ENCODE measurements at places on chromosomes 13 and 19. TPM values are rescaled to one million over a fixed set of nuclear protein-coding genes. Genes with fewer than 3 reads are reported as not detected.

The ANGPTL8 gene
- total RNA-seq: not detected

The MFSD12 gene
- 28.2 TPM for total RNA-seq

DNA sequence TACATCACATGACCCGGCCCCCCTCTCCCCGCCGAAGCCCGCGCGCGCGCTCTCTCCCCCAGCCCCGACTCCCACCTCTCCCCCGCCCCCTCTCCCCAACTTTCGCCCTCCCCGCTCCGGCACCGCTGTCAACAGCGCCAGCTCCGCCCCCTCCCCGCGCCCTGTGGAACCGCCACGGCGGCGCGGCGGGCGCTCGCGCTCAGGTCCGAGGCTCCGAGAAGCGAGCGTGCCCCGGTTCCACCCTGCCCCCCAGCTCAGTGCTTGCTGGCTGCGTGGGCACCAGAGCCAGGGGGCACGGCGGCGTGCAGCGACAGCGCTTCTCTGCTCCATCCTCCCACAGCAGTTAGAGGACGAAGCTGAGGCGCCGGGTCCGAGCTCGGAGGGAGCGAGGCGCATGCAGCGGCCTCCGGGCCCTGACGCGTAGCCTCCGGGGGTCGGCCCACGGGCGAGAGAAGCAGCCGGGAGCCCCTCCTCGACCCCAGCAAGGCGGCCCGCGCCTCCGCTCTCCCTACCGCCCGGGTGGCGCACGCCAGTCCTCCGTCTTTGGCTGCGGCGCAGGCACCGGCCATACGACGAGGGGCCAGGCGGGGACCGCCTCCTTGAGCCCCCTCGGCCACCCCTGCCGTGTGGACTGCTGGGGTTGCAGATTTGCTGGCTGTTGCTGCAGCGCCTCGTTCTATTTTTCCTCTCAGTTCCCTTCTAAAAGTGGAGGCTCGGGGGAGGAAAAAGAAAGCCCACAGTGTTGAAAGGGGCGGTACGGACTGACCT, 109.5 kb downstream of the KCNRG start:
- no peak for DNase-seq

DNA sequence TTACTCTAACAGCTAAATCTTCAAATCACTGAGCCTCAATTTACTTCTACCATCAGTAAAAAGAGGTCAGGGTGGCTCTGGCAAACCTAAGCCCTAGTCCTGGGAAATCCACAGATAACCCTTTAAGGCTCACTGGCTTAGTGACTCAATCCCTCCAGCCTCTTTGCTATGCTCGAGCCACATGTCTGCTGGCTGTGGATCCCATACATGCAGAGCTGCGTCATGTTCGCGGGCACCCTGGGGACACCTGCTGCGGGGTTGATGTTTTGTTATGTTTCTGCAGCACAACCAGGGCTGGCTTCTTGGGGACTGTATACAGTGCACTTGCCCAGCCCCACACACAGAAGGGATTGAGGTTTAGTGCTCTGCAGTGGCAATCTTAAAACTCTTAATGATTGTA, 41.6 kb upstream of the C13orf42 start:
- DNase-seq: peak; percentile 72

DNA sequence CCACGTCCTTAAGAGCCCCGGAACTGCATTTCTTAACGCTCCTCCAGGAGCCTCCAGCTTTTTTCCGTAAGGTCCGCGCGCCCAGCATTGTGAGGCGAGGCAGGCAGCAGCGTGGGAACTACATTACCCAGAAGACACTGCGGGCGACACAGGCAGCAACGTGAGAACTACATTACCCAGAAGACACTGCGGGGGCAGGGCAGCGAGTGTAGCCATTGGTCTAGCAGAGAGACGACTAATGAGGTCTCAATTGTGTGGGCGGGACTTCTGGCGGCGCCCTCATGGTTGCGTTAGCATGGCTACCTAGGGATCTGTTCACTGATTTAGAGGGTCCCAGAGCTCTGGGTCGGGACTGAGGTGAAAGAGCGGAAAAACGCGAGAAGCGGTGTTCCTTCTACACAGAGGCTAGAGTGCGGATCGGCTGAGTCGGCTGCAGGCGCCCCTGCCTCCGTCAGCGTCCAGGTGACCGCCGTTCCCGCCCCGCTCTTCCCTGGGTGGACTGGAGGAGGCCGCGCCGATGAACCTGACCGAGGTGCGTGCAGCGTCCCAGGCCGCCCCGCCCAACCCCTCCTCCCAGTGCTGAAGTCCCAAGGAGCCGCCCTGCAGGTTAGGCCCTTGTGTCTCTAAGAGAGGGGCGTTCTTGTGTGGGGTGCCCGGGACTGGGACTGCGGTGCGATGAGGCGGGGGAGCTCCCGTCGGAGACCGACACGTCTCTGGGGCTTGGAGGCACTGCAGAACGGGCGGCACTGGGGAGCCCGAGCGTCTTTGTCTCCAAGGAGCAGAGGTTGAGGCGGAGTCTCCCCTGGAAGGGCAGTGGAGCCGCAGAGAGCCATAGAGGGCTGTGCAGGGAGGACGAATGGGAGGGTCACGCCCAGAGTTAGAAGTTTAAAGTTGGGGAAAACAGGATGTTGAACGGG, at the start of gene ZNF749:
ZNF749 (plus strand) TSS at position 264 of the 917 bp plus-strand sequence; CDS start at position 518, 254 bp downstream.
- peak; percentile 100 for DNase-seq

DNA sequence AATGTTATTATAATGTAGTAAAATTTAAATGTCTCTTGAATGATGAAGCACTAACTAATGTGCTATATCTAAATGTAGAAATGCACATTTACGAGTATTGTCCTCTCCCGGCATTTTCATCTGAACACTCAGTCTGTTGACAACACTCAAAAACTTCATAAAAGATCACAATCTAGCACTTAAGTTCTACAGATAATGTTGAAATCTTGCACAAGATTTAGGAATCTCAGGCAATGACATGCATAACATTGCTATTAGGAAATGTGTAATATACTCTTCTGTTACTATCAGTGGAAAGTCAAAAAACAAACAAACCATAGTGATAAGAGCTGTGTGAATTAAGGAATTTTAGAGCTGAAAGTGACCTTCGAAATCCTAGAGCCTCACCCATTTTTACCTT, 37.5 kb upstream of the XPO4 start:
- DNase-seq: no peak

GRCh38 chr13:106103779-106104178, 431.7 kb downstream of the EFNB2 start:
- no peak for DNase-seq

DNA sequence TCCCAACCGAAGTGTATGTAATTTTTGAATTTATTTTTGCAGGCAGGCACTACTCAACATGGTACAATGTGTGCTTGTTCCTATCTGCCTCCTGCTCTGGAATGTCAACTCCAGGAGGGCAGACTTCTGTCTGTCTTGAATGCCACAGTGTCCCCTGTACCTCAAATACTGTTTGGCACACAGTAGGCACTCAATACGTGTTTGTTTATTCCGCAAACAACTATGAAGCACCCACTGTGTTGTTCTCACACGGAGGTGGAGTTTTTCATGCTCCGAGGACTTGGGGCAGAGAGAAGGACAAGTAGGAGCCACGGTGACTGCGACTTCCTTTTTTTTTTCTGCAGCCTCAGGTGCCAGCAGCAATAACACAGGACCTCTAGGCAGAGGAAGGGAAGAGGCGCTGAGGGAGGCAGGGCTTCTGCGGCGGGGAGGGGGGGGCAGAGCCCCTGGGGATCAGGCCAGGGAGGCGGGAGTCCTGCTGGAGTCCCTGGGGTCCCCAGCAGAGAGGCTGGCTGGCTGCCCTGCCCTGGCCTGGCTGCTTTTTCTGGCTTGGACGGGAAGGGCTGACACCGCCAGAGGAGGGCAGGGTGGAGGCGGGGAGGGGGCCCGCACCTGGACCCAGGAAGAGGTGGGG, 29.3 kb upstream of the TNFAIP8L1 start:
- no peak for DNase-seq

The SIGLEC14 gene
- total RNA-seq: not detected

DNA sequence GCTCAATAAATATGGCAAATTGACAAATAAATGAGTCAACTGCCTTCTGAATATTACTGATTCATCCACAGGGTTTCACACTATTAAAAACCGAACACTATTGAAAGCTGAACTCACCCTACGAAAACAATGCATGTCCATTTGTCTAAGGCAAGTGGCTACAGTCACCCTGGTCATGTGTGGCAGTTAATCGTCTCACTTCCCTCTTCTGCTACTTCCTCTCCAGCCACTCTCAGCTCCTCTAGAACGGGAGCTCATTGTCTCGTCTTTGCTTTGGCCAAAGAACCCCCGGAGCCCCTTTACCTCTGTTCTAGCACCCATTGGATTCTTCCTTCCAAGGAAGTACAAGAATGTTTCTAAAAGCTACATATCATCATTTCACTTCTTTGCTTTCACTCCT, 74.4 kb upstream of the ZNF599 start:
- DNase-seq: no peak

- DNase-seq: no peak
Measured at GRCh38 chr13:60019119-60019993, 144.4 kb downstream of the DIAPH3 start.

GRCh38 chr19:58400316-58400915, 5.0 kb downstream of the RNF225 start:
- DNase-seq: no peak

GRCh38 chr13:25981060-25981459, 70.8 kb downstream of the SHISA2 start:
- no peak for DNase-seq

GRCh38 chr13:64438084-64438483, 2792.1 kb downstream of the PCDH9 start:
- DNase-seq: no peak

DNA sequence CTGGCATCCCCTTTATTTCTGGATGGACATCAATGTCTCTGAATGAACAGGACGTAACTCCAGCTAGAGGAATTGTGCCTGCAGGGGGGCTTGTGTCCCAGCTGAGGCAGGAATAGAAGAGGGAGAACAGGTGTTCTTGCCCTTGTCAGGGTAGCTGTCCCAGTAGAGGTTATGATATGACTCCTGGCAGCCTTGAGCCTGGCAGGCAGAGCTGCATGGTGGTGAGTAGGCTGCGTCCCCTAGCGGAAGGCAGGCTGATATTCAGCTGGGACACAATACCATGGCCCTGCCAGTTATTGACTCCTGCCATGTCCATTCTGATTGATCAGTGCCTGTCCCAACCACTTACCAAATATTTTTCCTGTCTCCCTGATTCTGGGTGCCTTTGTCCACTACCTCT, 197.2 kb downstream of the RAP2A start:
- no peak for DNase-seq

The DHPS gene
- 78.3 TPM for total RNA-seq

The ITPKC gene
- total RNA-seq: 36.8 TPM

The KLF1 gene
- not detected for total RNA-seq

DNA sequence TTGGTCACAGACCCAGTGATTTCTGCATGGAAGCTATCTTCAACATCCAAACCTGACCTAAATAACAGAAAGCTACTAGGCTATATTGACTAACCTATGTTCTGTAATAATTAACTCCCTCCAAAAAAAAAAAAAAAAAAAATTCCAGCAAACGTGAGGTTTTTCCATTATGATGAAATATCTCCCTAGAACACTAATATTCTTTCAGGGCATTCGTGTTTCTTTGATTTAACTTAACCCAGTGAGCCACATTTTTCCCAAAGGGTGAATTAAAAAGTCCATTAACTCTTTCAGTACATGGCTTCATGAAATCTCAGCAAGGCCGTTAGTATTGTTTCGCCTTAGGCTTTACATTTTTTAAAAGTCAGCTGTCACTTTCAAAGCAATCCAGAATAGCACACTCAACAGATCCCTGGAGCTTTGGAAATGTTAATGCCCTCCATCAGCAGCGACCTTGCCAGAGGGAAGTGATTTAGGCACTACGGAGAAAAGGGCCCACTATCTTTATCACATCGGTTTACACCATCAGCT, 175.8 kb downstream of the DCT start:
- no peak for DNase-seq

The TMEM143 gene
- 8.3 TPM for total RNA-seq

The MBD3L5 gene
- total RNA-seq: not detected

The TSKS gene
- total RNA-seq: not detected

DNA sequence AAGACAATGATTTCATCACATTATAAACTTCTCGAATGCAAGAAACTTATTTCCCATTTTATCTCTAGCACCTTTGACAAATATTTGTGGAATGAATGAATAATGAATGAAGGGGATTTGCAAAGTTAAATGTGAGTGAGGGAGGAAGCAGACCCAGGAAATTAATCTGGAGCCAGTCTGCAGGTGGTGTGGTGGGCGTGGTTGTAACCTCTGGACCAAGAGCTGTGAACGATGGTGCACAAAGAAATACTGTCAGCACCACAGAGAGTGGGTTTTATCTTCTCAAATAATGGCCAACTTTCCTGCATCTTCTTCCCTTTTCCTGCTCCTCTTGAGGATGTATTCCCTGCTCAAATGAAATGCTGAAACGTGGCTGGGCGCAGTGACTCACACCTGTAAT, 11.0 kb upstream of the ZNF792 start:
- DNase-seq: no peak

DNA sequence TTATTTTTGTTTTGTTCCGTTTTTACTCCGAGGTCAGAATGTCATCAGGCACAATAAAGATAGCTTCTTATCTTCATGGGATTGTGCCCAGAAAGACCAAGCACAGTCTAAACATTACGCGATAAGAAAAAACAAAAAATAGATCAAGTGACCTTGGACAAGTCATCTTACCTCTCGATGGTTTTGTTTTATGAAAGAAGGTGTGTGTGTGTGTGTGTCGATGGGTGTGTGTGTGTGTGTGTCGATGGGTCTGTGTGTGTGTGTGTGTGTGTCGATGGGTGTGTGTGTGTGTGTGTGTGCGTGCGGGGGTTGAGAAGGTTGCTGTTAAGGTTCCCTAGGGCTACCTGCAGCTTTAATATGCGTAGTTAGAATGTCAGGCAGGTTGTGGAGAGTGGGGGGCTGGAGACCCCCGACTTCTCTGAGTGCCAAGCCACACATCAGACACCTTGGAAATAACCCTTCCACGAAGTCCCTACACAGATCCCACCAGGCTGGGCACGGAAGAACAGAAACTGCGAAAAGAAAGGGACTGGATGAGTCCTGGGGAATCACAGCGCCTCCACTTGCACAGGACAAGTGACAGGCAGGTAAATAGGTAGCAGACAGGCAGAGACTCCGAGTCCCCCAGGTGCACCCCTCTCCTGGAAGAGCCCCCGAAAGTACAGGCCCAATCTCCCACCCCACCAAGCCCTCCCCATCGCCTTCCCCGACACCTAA, 458 bp upstream of the ATP8A2 start:
- no peak for DNase-seq

GRCh38 chr19:30150626-30151025, 208.6 kb downstream of the URI1 start:
- DNase-seq: no peak

DNA sequence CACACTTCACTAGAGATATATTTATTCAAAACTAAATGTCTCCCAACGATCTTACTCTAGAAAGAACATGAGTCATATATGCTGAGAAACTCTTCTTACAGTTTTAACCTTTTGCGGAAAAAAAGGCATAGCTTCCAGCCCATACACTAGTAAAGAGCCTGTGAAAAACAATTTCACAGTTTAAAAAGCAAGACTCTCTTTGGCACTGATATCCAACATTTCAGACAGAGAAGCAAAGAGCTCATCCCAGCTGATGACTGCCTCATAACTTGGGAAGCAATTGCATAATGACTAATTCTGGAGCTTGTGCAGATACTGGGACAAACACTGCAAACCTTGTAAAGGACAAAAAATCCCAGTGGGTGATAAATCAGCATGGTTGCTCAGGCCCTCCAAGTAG, 88.0 kb downstream of the ENOX1 start:
- DNase-seq: no peak

The ZNF254 gene
- total RNA-seq: 8.1 TPM

GRCh38 chr19:3725121-3725520, 16.9 kb downstream of the TJP3 start:
- DNase-seq: no peak

Measured in esophagus muscularis mucosa (tissue), 4 donors.